ENCODE measurements at places on chromosomes 11 and 22. TPM values are rescaled to one million over a fixed set of nuclear protein-coding genes. Genes with fewer than 3 reads are reported as not detected.

Gene BDNF
- not detected for polyA plus RNA-seq

Gene CATSPER1
- polyA plus RNA-seq, result 0.04 TPM

Gene GAL3ST1
- polyA plus RNA-seq, result 33.0 TPM

Gene APBB1
- 9.7 TPM for polyA plus RNA-seq

DNA sequence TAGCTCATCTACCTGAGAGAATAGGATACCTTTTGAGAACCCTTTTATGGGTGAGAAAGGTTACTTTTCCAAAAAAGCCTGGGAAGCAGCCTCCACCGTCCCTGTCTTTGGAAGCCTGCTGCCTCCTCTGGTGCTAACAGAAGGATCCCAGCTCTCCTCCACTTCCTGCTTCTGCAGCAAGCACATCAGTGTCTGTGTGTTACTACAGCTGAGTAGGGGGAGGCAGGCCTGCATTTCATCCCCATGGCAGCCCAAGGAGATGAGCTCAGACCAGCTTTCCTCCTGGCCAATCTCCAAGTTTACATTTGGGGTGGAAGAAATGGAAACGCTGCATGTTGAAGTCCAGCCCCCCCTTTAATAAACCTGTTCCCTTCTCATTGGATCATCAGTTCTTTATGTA, 7.4 kb upstream of the CCDC34 start:
- no peak overlapping the region for H3K27ac ChIP-seq
- H3K4me3 ChIP-seq, result no peak overlapping the region
- H3K4me1 ChIP-seq, result peaks cover 15% of the 10 kb centered on the region

DNA sequence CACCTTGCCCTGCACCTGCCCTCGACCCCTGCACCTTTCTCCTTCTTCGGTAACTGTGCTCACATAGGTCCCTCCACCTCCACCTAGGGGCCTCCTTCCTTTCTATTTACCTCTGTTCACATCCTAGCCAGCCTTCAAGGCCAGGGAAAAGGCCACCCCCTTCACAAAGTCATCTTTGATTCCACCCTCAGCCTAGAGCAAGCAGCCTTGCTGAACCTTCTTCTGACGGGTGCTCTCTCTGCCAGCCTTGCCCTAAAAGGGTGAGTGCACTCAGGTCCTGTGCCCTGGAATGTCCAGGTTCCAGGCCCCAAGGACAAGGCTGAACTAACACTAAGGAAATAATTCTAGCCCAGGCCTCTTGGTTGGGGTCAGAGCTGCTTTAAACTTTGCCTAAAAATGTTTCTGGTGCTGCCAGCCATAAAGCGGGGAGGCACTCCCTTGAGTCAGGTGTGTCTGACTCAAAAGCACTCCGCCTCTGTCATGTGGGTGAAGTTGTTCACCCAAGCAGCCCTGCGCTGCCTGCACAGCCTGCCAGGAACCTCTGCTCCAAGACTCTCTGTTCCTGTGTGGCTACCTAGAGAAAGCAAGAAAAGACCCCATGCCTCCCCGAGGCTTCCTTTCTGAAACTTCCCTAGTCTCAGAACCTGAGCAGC, 9.2 kb upstream of the FAM83F start:
- H3K36me3 ChIP-seq, result no peaks in the 10 kb centered on the region
- no peak overlapping the region for H3K27ac ChIP-seq
- peaks cover 25% of the 10 kb centered on the region for H3K4me1 ChIP-seq
- no peak overlapping the region for H3K4me3 ChIP-seq
- H3K27me3 ChIP-seq, result peaks cover 7% of the 10 kb centered on the region

- no peak for DNase-seq
- no peak overlapping the region for H3K27ac ChIP-seq
- H3K4me1 ChIP-seq, result no peaks in the 10 kb centered on the region
These were observed 66.1 kb downstream of the TENM4 start for GRCh38 chr11:79374727-79375126.

DNA sequence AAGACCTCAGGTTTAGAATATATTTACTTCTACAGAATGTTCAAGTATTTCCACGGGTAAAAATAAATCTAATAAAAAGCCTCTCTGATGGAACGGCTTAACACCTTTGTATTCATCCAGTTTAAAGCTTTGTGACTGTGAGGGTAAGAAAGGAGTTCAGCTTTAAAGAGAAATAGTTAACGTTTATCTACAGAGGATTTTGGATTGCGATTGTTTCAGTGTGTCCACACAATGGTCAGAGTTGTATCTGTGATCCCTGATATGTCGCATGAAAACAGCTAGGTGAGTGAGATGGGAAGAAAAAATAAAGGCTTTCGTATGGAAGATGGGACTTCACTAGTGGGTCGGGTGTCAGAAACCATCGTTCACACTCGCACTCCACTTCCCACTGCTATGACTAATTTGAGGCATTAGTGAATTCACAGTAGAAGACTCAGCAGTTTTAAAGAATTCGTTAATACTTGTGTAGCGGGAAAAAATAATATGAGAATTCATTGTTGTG, 1.6 kb downstream of the APLP2 start:
- peak overlapping the region; percentile 39 for H3K27ac ChIP-seq
- peak overlapping the region; percentile 98 for H3K4me3 ChIP-seq
- peak; percentile 34 for DNase-seq
- H3K27me3 ChIP-seq, result no peaks in the 10 kb centered on the region

DNA sequence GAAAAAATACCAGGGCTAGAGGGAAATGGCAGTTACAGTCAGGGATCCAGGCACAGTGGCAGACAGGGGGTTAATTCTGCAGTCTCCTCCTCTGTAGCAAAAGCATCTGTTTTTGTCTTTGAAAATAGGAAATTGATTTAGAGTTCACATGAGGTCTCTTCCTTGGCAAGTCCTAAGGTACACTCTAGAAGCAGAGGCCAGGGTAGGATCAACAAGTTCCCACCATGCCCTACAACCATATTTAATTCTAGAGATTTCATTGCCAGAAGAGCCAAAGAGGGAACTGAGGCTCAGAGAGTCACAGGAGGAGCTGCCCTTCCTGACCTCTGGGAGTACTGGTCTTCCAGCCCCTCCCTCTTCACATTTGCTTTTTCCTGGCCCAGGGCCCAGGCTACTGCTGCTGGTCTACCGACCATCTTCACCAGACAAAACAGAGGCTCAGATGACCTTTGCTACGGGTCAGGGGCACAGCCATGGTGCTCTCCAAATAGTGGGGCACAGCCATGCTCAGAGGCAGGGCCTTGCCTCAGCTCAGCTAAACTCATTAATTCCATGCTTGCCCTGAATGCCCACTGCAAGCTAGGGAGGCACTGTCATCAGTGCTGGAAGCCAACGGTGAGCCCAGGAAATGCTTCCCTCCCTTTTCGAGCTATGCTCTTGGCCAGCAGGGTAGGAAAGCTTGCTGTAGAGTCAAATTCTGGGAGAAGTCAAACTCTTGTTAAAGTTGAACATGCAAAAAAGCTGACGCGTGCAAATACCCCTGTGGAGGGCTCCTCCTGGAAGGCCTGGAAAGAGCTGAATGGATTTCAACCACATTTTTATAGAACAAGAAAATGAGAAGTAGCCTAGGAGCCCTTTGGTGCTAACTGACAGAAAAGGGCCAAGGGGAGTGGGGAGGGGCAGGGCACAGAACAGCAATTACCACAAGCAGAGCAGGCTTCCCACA, 11.7 kb upstream of the CHRM4 start:
- no peak overlapping the region for H3K4me3 ChIP-seq
- DNase-seq, result no peak
- H3K36me3 ChIP-seq, result peaks cover 13% of the 10 kb centered on the region
- no peaks in the 10 kb centered on the region for H3K27me3 ChIP-seq

DNA sequence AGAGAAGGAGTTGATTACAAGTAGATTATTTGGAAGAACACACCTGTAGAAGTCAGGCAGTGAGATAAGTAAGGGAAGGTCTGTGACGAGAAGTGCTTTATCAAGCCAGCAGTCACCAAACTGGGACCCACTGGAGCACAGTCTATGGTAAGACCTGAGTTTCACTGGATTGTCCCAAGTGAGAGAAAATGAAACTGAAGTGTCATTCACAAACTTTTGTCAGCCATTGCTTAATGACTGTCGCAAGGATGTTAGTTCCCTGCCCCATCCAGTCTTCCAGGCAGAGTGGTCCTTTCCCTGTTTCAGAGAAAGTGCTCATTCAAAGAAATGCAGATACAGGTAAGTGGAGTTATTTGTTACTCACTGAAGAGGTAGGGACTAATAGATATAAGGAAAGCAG, 728.0 kb upstream of the TENM4 start:
- no peaks in the 10 kb centered on the region for H3K27me3 ChIP-seq
- H3K4me3 ChIP-seq, result no peak overlapping the region
- H3K4me1 ChIP-seq, result no peaks in the 10 kb centered on the region
- no peak overlapping the region for H3K27ac ChIP-seq
- H3K36me3 ChIP-seq, result no peaks in the 10 kb centered on the region
- DNase-seq, result no peak

DNA sequence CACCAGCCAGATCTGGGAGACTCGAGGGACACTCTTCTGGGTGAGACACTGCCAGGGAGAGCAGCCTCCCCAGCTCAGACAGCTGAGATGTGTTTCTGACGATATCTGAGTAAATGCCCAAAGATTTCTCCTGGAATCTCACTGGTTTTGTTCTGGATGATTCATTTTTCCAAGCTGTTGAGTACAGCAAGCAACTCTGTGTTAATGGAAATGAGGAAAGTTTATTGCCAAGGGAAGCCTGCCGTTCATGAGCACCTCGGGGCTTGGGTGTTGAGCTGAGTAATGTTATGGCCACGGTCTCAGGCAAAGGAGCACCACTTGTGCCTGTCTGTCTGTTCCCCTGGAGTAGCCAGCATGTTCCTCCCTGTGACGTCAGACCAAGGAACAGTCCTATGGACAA, 1132.4 kb downstream of the BRD1 start:
- no peaks in the 10 kb centered on the region for H3K36me3 ChIP-seq
- no peak overlapping the region for H3K4me3 ChIP-seq
- H3K27ac ChIP-seq, result no peak overlapping the region
- DNase-seq, result no peak

- no peaks in the 10 kb centered on the region for H3K36me3 ChIP-seq
- H3K4me1 ChIP-seq, result no peaks in the 10 kb centered on the region
- no peak for DNase-seq
- H3K27me3 ChIP-seq, result no peaks in the 10 kb centered on the region
- H3K27ac ChIP-seq, result peak overlapping the region; percentile 90
- no peak overlapping the region for H3K4me3 ChIP-seq
These were observed 32.5 kb downstream of the PPP2R1B start for GRCh38 chr11:111733611-111734088.

GRCh38 chr22:37020192-37020479, 594 bp downstream of the MPST start:
- H3K4me1 ChIP-seq, result peaks cover 70% of the 10 kb centered on the region
- peak overlapping the region; percentile 95 for H3K27ac ChIP-seq
- no peak for DNase-seq

- no peak overlapping the region for H3K4me3 ChIP-seq
- H3K4me1 ChIP-seq, result no peaks in the 10 kb centered on the region
- no peak overlapping the region for H3K27ac ChIP-seq
- H3K36me3 ChIP-seq, result peaks cover 38% of the 10 kb centered on the region
- DNase-seq, result no peak
These were observed 416.3 kb downstream of the SHANK2 start for GRCh38 chr11:70836071-70836470.

DNA sequence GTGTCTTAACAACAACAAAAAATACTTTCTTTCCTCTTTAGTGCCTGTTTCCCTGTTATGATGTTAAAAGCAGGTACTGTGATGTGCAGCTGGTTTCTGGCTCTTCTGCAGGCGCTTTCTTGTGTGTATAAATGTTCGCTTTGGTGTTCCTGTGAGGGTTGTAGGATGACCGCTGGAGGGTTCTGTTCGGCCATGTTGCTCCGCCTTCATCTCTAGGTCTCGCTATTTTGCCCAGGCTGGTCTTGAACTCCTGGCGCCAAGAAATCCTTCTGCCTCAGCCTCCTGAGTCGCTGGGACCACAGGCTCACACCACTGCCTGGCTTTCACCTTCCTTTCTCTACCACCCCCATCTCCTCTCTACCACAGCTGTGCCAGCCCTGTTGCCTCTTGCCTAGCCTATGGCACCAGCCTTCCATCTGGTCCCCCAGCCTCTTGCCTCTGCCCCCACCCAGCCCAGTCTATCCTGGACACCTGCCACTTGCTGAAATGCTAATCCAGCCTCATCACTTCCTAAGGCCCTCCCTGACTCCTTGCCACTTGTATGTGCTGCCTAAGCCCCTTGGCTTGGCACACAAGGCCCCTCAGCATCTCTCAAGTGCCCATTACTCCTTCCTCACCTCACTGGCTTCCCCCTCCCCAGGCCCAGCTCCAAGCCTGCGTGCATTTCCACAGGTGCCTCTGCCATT, 5.5 kb downstream of the LRRC74B start:
- H3K27me3 ChIP-seq, result no peaks in the 10 kb centered on the region
- no peak overlapping the region for H3K4me3 ChIP-seq
- no peaks in the 10 kb centered on the region for H3K36me3 ChIP-seq
- no peaks in the 10 kb centered on the region for H3K4me1 ChIP-seq
- no peak overlapping the region for H3K27ac ChIP-seq

GRCh38 chr22:36144886-36145541, 15.5 kb downstream of the APOL3 start:
- no peaks in the 10 kb centered on the region for H3K27me3 ChIP-seq
- no peak overlapping the region for H3K4me3 ChIP-seq
- H3K27ac ChIP-seq, result no peak overlapping the region
- peak; percentile 57 for DNase-seq
- peaks cover 20% of the 10 kb centered on the region for H3K36me3 ChIP-seq
- H3K4me1 ChIP-seq, result peaks cover 2% of the 10 kb centered on the region

GRCh38 chr11:65297026-65297672, 17.5 kb upstream of the CDC42EP2 start:
- DNase-seq, result no peak
- no peak overlapping the region for H3K4me3 ChIP-seq

- peak; percentile 52 for DNase-seq
- no peak overlapping the region for H3K27ac ChIP-seq
- peaks cover 4% of the 10 kb centered on the region for H3K4me1 ChIP-seq
- H3K27me3 ChIP-seq, result no peaks in the 10 kb centered on the region
These were observed 6.0 kb downstream of the NAGA start for GRCh38 chr22:42064629-42065028.

DNA sequence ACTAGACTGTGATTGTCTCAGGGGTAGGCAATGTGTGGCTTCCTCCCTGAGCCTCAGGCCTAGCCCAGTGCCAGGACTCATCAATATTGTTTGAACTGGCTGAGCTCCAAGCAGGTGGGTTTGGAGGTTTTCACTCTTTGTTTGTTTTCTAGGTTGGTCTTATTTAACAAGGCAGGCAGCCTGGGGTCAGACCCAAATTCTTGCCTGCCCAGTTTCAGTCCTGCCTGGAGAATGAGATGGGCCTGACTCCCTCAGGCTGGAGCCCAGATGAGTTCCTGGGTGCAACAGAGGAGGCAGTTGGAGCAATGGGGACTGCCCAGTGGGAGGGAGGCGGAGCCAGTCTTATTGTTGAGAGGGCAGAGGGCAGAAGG, 28.3 kb upstream of the TP53I11 start:
- H3K4me1 ChIP-seq, result peaks cover 12% of the 10 kb centered on the region
- H3K36me3 ChIP-seq, result no peaks in the 10 kb centered on the region
- peak overlapping the region; percentile 47 for H3K27ac ChIP-seq
- H3K4me3 ChIP-seq, result no peak overlapping the region
